ENCODE measurements at places on chromosomes 11 and 22. TPM values are rescaled to one million over a fixed set of nuclear protein-coding genes. Genes with fewer than 3 reads are reported as not detected.

- DNase-seq = no peak
Observed at GRCh38 chr11:121291319-121291718, 1.3 kb upstream of the SC5D start.

DNA sequence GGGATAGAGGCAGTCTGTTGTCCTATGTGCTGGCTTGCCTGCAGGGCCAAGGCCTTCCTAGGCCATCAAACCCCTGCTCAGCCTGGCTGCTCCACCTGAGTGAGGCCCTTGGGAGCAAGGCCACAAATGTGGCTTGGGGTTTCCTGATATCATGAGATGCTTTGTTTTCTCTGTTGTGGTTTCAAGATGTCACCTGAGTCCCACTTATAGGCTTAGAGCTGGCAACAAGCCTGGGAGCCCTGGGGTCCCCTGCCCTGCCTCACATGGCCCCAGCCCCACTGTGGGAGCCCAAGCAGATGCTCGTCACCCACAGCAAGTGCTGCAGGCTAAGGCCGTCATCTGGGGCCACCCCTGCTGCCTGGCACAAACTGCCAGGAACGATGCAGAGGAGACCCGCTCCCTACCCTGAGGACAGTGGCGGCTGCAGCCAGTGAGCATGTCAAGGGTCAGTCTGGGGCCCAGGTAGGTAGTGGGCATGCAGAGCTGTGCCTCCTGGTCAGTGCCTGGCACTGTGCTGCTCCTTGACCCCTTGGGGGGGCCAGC, 75.4 kb upstream of the KCNQ1OT1 start:
- DNase-seq = peak; percentile 22

DNA sequence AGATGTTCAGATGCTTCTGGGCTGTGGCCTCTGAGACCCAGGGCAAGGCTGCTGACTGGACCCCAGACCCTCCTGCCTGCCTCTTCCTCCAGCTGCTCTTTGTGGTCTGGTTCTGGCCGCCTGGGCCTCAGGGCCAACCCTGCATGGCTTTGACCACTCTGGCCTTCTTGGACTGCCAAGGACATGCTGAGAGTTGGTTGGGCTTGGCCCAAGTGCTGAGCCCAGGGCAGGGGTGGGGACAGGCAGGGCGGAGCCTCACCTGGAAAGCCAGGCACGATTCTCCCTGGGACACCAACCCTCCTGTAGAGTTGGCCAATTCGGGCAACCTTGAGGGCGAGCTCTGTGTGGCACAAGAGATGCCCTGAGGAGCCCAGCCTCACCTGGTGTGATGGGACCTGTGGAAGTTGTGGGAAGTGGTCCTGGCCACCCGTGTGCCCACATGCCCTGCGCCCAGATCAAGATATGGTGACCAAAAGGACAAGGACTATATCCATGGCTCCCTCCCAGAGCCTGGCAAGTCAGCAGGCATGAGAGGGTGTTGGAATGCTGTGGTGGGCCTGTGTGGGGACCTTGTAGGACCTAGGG, 11.6 kb downstream of the TANGO2 start:
- DNase-seq = peak; percentile 28

DNA sequence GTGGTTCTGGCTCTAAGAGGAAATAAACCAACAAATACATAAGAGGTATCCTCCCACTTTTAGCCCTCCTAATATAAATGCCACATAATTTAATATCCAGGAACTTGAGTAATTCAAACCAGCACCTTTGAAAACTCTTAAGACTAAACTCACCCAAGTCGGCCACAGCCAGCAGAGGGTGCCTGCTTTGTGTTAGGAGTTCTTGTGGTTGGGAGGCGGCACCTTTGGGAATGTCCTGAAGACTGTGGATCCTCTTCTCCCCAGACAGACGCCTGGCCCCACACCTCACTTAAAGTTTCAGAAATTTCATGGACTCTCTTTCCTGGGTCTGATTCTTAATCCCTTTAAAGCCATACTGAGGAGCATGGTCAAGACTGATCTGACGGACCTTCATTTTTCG, 169.0 kb downstream of the TBC1D22A start:
- no peak for DNase-seq

GRCh38 chr11:110679323-110679975, 32.8 kb downstream of the ARHGAP20 start:
- DNase-seq = no peak

The NTM gene
- total RNA-seq = 1.7 TPM

DNA sequence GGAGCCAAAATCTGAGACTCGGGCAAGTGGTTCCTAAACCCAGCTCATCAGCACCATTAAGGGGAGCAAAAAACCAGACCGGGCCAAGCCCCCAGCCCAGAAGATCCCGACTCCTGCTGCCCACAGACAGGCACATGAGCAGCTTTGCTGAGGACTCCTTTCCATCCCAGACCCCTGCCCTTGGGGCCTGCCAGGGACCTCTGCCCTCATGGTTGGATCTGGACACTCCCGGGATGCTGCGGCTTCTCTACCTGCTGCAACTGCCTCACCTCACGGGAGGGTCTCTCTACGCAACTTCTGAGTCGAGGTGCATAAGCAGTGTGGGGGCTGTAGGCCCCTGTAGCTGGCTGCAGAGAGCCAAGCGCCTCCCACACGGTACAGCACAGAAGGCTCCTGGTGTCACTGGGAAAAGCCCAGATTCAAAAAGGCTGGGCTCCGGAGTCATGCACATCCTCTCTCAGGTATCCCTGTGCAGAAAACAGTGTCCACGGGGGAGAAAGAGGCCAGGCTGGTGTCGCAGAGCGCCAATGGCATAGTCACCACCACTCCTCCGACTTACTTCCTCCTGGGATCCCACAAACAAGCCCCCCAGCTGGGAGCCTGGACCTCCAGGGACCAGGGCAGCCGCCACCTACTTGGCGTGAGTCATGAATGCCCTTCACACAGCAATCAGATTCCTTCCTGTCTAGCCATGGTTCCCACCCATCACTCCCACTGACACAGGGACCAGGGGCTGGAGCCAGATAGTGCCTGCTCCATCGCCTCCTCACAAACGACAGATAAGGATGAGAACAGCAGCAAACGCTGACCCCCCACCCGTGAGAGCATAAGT, 122.1 kb downstream of the BCR start:
- DNase-seq = no peak
